ENCODE measurements at places on chromosomes 12 and 14.

DNA sequence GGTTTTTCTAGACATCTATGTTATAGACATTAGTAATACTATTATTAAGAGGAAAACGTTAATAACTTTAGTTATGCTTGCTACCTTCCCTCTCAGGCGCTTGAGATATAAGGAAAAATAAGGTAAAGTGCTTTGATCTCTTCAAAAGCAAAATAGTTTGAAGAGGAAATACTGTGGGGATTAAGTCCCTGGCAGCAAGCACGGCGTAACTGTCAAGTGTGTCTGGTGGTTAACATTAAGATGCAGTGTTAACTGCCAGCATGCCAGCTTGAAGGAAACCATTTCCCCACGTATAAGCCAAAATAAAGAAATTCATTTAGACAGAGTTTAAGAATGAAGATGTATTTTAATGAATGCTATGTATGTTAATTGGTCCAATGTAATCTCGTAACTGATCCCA, 31.8 kb downstream of the PELI2 start:
- DNase-seq, result peak; percentile 23

DNA sequence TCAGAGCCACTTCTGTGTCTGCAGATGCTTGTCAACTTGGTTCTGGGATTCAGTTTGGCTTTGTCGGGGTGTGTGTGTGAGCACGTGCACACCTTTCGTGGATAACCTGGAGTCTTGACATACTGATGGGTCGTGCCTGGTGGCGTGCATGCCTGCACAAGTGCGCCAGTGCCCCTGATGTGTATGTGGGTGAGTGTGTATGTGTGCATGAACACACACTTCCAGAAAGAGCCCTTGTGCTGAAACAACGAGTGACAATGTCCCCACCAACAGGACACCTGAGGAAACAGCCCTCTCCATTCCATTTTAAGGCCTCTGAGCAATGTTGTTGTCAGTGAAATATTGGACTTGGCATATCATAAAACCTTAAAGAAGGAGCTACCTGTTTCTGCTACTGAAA, 53.9 kb downstream of the SMUG1 start:
- no peak for DNase-seq

GRCh38 chr12:59716043-59716442, 120.2 kb downstream of the SLC16A7 start:
- no peak for DNase-seq

DNA sequence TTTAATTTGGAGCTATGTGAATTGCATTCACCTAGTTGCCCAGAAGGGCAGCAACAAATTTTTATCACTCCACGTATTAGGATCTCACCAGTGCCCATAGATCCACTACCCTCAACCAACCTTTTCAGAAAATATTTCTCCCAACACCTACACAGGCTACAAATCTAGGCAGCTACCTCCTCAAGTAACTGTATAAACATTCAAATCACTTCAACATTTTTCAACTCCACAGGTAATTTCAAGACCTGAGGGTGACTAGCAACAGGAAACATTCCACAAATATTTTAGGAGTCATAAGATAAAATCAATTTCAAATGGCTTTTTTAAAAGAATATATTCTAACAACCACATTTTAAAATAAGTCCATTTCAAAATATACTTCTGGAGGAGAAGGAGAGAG, 12.9 kb downstream of the PHLDA1 start:
- DNase-seq, result no peak

DNA sequence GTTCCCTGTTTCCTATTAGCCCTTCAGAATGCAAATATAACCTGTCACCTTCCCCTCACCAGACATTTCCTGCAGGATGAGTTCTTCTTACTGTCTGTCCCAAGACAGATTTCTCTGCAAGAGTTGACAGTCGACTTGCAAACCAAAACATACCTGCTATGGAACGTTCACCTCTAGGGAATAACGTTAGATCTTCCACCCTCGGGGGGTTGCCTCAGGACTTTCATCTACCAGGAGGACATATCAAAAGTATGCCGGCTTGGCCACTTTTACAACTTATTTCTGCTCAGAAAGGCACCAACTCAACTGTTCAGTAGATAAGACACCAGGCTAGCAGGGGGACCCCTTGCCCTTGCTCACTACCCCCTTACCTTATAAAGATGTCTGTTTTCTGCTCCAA, 92.5 kb downstream of the DAAM1 start:
- DNase-seq, result no peak

DNA sequence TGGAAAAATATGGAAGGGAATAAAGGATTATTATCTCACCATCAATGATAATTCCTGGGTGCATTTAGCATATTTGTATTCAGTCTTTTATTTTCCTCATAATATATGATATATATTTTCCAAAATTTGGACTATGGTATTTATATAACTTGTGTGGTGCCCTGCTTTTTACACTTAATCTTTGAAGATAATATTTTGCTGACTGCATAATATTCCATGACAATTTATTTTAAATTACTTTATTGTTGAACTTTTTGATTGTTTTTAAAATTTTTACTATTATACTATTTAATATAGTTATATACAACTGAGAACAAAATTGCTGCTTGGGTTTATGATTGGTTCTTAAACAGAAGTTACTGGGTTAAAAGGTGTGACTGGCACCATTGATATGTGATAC, 212.3 kb downstream of the TTC6 start:
- no peak for DNase-seq

DNA sequence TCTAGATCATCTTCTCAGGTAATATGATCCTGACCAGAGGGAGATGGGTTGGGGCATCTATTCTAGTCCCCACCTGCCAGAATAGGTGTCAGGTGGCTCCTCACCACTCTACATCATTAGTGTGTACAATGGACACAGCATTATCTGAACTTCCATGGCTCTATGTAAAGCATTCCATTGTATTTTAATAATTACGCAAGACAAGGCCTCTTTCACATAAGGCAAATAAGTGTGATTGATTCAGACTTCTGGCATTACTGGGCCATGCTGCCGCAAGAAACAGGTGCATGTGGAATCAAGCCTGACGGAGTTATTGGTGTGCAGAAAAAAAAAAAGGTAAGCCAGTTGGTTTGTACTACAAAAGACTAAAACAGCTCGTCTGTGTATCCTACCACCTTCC, 3.1 kb upstream of the DDHD1 start:
- DNase-seq, result no peak

GRCh38 chr12:105548626-105549025, 218.1 kb downstream of the C12orf75 start:
- no peak for DNase-seq

GRCh38 chr12:66541426-66541825, 137.4 kb downstream of the GRIP1 start:
- no peak for DNase-seq

- no peak for DNase-seq
Measured at GRCh38 chr14:88554457-88555286, at the start of gene PTPN21. Gene PTPN21, minus strand, starts transcription at chr14:88555007. Its CDS starts 4,590 bp downstream, at chr14:88550417.

DNA sequence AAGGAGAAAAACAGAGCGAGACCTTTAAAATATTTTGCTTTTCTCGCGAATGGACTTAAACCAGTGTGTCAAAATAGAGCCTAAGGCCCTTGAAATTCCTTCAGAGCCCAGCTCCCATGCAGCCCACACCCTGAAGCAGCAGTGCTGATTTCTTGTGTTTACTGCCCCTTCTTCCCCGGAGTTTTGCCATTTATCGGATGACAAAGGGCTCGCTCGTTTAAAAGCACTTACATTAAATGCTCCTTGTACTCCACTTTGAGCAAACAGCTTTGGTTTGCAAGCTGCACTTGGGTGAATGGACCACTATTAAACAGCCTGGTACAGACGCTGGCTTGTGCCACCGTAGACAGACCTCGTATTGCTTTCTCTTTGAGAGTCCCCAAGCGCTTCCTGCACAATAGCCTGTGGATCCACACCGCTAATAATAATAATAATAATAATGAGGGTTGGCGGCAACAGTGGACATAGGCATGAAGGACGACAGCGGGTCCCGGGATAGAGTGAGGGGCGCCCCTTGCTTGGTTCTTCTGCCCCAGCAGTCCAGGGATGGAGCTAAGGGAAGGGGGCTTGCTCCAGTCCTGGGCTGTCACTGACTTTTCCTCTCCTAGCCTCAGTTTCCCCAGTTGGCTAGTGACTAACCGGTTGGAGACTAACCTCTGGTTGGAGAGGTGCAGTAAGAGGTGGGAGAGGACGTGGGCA, 6.6 kb downstream of the DLK1 start:
- no peak for DNase-seq

DNA sequence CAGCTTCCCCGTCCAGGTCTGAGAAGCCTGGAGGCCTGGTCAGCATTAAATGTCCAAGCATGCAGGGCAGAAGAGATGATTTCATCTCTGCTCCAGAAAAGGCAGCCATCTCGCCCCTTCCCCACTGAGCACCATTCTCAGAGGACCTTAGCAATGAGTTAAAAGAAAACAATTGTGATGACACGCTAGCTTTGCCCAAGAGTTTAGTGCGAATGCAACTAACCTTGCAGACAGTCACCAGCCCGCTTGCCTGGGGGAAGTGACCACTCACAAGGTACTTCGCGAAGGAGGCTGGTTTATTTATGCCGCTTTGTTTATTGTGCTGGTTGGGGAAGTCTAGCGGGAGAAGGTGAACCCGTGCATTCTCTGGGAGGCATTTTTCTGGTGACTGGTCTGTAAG, 170.7 kb downstream of the RBM19 start:
- DNase-seq, result no peak

- no peak for DNase-seq
Measured at GRCh38 chr14:92462568-92462967, 51.0 kb upstream of the RIN3 start.

- DNase-seq, result peak; percentile 58
Measured at GRCh38 chr12:26298785-26299621, 103.6 kb downstream of the SSPN start.

DNA sequence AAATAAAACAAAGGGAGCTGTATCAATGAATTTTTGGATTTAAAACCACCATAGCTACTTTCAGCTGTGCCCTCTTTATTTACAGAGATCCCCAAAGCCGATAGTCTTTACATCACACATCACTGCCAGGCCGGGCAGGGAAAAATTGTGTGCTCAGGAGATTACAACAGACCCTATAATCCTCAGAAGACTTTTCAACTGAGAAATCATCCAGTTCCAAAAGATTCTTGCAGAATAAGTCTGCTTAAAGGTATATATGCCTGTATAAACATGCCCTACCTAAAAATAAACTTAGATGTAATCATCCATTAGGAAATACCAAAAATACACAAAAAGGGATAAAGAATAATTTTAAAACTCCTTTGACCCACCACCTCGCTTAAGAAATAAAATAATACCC, 70.1 kb upstream of the MAP1LC3B2 start:
- DNase-seq, result no peak

GRCh38 chr12:27806259-27806658, 26.2 kb upstream of the MANSC4 start:
- DNase-seq, result no peak

DNA sequence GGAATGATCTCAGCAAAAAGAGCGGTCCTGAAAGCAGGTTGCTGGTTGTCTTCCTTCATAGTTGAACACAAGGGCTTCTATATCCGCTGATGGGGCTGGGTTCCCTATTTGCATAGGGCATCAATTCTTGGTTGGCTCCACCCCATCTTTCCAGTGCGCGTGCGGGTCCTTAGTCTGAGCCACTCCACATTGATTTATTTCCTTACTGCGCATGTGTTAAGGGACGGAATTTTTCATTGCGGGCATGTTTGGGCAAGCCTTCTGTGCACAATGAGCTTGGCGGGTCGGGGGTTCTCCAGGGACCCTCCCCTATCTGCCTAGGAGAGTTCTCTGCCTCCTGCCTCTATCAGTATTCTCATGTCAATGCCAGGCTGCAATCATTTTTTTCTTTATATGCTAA, 21.2 kb upstream of the DLGAP5 start:
- no peak for DNase-seq

GRCh38 chr12:101891462-101891971, 14.1 kb downstream of the DRAM1 start:
- DNase-seq, result peak; percentile 86

GRCh38 chr12:104299842-104300481, 3.6 kb upstream of the EID3 start:
- no peak for DNase-seq

- DNase-seq, result no peak
Measured at GRCh38 chr14:103662029-103662428, 33.0 kb downstream of the KLC1 start.

DNA sequence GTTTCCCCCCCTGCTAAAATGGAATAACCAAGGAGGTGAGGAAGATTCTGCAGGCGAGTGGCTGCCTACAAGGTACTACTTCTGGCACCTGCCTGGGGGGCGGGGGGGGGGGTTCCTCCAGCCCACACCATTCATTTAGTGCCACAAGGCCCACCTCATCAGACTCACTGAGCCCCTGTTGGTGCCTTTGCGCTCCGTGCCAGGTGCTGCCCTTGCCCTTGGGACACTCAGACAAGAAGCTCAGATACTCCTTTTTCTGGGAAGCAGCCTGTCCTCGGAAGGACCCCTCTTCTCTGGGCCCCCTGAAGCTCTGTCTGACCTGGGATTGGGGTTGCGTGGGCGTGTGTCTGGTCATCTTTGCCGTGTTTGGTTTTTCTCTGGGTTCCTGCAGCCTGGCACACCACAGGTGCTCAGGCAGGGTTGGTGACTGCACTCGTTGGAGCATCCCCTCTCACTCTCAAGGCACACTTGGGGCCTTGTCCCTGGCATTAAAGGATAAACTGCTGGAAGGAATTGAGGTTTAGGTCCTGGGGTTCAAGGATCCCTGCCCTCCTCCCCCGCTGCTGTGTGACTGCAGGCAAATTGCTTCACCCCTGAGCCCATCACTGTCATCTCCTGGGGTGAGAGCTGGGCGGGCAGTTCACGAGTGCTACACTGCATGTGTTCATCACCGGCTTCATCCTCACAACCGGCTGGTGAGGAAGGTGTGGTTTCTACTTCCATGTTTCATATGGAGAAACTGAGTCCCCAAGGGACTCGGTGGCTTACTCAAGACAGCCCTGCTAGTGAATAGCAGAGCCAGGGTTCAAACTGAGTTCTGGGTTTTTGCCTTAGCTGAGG, 16.9 kb downstream of the FAM222A start:
- DNase-seq, result no peak

DNA sequence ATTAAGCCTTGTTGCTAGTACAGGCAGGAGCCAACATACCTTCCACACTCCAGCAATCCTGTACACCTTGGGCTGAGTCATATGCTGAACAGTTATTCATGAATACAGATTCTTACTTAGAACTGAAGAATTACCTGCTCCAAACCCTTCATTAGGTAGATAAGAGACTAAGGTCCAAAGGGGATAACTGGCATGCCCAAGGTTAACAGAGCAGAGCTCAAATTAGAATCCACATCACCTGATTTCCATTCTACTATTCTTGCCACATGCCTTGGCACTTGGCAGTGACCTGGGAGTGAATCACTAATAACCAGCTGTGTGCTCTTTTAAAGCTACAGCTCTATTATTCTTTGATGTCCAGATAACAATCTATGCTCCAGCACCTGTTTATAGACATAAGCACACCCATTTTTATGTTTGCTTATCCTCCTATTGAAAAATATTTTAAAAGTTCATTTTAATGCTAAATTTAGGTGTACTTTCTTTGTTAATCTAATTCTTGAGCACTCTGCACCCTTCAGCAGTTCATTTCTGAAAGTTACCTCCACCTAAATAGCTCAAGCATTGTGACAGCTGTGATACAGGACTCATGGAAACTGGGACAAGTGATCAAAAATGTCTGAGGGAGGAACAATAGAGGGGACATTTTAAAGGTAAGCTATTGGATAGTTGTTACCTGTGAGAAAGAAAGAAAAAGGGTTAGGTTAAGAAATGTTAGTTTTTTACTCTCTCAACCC, 19.4 kb downstream of the LPCAT3 start:
- no peak for DNase-seq

- no peak for DNase-seq
Measured at GRCh38 chr12:68636268-68636667, 25.6 kb downstream of the RAP1B start.

- DNase-seq, result no peak
Measured at GRCh38 chr14:85556267-85556666, 26.3 kb downstream of the FLRT2 start.

- no peak for DNase-seq
Measured at GRCh38 chr12:49583366-49584094, 15.6 kb upstream of the MCRS1 start.
